ENCODE measurements at places on chromosomes 5 and 9.

GRCh38 chr5:27814983-27815382 is 776.6 kb upstream of the CDH9 start:
- no peak for DNase-seq

- DNase-seq, result no peak
Observed at GRCh38 chr9:19741178-19741577, 47.7 kb downstream of the SLC24A2 start.

DNA sequence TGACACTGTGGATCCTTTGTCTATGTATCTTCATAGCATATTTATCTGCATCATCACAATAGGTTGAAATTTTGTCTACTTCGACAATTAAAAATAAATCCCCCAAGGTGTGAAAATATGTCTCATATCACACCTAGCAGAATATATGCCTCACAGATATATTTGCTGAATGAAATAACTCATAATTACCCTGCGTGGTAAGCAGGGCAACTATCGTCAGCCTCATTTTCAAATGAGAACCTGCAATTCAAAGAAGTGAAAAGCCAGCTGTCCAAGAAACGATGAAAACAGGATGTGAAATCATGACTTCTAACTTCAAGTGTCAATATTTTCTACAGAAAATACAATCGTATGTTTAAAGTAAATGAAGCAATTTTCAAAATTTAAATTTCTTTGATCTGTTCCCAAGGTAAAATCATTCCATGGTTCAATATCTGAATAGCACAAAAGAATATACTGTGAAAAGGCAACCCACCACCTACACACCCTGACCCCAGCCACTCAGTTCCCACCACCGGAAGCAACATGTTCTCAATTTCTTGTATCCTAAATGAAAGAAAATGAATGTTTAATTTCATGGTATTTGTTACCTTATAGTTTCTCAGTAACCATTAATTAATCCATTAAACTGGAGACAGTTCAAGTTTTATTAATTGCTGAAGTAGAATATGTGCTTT is 57.1 kb downstream of the TBCA start:
- DNase-seq, result no peak

DNA sequence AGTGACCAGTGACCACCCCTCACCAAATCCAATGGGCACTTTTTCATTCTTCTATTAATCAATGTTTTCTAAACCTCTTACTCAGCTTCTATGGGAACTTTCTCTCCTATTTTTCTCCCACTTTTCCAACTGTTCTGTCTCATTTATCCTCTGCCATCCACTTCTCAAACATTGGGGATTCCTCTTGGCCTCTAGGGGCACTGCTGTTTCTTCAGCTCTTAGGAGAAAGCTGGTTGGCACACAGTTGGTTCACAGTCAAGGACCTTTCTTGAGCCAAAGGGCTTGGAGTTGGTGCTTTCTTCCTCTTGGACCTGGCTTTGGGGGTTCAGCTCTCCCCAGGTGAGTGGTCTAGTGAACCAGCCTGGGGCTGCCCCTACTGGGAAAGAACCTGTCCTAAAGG is 112.2 kb upstream of the LHFPL2 start:
- DNase-seq, result no peak

GRCh38 chr5:59209758-59210359 is 627.0 kb downstream of the RAB3C start:
- no peak for DNase-seq

DNA sequence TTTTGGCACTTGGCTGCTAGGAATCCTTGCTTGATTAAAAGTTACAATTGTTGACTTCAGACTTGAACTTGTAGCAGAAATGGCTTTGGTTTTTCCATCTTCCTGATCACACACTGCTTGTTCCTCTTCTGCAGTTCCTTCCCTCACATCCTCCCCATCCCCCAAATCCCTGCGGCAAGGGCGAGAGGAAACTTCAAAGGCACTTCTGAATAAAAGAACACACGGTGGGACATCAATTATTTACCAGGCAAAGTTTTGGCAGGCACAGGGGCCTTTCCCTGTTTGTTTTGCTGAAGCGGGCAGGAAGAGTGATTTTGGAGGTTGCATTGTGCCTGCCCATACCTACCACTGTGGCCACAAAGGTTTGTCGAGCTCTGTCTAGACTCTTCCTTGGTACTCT is 260.9 kb downstream of the KIF4B start:
- no peak for DNase-seq

DNA sequence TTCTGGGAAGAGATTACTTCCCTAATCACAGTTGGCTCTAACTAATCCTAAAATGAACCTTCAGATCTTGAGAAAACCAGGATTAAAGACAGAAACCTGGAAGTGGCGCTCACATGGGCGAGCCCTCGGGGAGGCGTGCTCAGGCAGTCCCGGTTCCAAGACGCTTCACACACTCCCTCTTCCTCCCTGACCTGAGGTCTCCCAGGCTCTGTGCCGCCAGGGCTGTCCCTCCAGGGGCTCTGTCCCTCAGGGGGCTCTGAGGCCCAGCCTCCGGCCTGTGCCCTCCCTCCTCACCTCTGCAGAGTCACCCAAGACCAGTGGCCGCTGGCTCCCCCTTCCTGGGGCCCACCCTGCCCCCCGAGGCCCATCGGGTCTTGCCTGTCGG is 10.2 kb downstream of the SLC9A3 start:
- DNase-seq, result no peak

- no peak for DNase-seq
Observed at GRCh38 chr5:149635394-149635793, 54.1 kb downstream of the ARHGEF37 start.
